ENCODE measurements at places on chromosomes 5 and 9.

GRCh38 chr9:110027671-110028081, 180.3 kb downstream of the C9orf152 start:
- no peak for DNase-seq

DNA sequence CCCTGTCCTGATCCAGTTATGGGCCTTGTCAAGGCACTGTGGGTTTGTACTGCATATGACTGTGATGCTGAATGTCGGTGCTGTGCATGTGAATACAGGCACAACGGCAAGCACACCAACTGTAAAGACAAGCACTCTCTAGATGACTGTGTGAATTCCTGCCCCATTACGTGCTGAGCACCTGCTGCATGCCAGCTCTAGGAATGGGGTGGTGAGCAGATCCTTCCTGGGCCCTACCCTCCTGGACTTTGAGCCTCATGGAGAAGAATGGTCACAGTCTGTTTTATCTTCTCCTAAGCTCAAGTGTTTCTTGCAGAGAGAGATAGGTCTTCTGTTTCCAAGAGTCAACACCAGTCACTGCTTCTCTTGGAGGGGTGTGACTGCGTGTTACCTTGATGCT, 56.0 kb upstream of the RARS1 start:
- no peak for DNase-seq

DNA sequence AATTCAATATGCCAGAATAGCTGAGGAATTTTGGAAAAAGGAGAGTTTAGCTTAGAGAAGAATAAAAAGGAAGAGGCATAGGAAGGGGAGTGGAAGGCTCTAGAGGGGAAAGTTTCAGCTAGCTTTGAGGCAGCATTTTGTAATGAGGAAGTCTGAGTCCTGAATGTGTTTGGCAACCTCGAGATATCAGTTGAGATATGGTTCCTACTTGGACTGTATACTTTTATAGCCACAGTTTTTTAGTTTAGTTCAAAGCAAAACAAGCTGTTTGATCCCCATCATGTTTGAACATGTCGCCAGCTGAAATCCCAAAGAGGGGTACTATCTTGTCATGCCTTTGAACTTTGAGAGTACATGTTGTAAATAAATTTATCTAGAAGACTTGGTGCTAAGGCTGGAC, 559.0 kb upstream of the FTMT start:
- no peak for DNase-seq

DNA sequence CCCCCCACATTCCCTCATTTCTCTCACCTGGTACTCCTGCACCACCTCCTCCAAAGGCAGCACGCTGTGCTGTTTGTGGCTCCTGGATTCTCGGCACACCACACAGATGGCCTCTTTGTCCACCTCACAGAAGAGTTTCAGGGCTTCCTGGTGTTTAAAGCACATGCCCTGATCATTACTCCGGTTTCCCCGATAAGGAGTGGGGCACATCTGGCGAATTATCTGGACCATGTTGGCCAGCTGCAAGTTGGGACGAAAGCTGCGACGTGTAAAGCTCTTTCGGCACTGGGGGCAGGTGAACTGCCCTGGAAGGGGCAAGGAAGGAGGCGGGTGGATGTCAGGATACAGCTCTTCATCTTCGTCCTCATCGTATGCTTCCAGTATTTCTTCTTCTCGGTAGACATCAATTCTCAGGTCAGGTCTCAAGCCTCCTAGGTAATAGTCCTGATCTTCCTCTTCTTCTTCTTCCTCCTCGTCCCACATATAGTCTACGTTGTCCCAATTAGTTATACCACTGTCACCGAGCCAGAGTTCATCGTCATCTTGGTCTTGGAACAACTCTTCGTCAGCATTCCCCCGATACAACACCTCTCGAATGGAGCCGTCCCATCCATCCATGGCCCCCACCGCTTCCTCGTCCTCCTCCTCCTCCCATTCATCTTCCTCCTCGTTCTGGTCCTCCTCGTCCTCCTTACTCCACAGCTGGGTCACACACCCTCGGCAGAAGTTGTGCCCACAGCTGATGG, 796 bp downstream of the TRIM52 start:
- DNase-seq: no peak

- no peak for DNase-seq
These were observed 456.5 kb downstream of the CDH18 start for GRCh38 chr5:19531374-19531952.

DNA sequence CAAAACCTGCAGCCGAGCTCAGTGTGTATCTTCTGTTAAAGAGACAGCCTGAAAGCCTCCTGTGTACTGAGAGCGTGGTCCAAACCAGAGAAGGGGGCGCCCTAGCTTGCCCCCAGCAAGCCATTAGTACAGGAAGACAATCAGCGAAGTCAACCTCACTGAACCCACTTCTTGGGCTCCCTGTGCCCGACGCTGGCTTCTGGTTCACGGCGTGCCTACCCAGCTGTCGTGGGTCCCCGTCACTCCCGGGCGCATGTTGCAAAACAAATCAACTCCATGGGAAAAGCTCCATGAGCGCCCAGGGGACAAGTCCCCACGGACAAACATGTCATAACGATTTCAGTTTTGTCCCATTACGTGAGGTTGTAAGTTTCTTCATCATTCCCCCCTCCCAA, 326.9 kb downstream of the SH3GL2 start:
- no peak for DNase-seq

- no peak for DNase-seq
These were observed 5.1 kb downstream of the POLR3G start for GRCh38 chr5:90479611-90480385.

DNA sequence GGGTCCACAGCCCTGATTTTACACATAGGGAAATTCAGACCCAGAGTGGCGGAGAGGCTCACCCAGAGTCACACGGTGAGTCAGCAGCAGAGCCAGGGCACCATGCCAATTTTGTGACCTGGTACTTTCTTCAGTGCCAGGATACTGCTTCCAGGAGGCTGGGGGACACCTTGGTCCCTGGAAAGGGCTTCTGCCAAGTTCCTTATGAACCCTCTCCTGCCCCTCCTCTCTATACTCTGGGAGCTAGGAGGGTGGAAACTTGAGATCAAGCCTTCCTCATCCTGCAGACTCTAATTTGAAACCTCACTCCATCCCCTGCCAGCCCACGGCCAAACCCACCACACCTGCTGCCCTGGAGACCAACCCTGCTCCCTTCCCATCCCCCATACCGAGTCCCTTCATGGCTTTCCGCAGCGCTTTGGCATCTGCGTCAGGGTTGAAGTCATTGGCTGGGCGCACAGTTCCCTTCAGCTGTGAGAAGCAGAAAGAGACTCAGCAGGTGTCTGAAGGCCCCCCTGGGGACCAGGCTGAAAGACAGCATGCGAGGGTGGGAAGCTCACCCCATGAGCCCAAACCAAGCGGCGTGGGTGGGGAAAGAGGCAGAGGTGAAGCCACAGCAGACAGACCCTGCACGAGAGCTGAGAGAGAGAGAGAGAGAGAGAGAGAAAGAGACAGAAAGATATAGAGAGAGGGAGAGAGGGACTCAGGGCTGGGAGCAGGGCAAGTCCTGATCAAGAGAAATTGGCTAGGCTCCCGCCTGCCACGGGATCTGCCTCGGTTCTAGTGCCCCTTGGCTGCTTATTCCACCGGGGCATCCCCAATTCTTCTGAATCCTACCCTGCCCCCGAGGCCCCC, 33.5 kb downstream of the ANXA6 start:
- no peak for DNase-seq

DNA sequence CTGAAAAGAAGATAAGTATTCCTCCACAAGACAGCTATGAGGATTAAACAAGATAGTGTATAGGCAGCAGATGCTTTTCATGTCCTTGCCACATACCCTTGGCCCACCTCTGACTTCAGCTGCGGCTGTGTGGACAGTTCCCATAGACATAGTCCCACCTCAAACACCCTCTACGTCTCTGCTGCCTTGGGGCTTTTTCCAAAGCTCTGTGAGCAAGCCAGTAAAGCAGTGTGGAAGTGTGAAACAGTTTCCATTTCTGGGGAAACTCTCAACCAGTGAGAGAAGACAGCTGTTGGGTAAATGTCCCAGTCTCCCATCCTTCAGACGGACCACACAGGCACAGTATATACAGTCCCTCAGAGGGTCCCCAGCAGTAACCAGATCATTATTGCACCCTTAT, 125.5 kb downstream of the CDK5RAP2 start:
- DNase-seq: no peak

DNA sequence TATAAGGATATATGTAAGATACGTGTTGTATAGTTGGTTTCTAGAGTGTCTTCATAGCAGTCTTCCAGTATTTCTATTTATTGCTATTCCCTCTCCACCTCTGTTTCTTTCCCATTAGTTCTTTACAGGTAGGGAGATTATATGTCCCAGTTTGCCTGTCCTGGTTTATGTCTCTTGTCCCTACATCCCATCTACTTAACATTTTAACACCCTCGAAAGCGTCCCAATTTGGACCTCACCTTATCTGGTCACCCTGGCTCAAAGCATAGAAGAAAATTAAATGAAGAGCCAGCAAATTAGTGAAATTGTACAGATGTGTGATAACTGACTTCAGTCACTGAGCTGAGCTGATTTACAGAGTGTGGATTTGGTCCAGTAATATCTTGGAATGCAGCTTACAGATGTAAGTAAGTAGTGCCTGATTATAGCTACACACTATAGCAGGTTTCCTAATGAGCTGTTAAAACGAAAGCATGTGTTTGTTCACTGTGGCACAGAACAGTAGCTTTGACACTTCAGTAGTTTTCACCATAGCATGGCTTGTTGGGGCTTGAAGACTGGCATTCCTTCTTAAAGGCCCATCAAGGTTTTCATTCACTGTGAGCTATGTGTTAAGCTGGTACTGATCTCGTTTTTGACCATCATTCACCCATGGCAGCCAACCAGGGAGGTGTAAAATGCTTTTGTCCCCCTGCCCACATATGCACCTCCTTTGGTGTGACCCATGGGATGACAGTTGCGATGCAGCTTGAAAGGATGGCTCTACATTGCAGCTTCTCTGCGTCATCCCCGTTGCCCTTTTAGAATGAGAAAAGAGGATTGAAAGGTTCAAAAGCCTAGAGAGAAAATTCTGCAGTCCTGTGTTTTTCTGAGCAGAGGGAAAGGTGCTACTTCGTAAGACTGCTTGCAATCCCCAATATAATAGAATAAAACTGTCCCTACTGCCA, 192.1 kb upstream of the DMRT1 start:
- no peak for DNase-seq

DNA sequence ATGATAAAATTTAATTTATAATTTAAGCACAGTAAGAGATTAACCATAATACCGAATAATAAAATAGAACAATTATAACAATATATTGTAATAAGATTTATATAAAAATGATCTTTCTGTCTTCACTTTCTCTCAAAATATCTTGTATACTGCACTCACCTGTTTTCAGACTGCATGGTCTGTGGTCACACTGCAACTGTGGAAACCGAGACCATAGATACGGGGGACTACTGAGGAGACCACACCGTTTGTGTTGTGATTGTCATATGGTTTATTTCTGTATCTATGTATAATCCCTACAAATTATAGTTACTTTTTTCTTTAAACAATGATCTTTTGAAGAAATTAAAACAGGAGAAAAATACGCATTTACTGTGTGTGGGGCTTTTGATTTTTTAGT, 78.8 kb upstream of the TNFAIP8 start:
- no peak for DNase-seq

- no peak for DNase-seq
These were observed 202.4 kb upstream of the ZNF618 start for GRCh38 chr9:113673726-113674125.

DNA sequence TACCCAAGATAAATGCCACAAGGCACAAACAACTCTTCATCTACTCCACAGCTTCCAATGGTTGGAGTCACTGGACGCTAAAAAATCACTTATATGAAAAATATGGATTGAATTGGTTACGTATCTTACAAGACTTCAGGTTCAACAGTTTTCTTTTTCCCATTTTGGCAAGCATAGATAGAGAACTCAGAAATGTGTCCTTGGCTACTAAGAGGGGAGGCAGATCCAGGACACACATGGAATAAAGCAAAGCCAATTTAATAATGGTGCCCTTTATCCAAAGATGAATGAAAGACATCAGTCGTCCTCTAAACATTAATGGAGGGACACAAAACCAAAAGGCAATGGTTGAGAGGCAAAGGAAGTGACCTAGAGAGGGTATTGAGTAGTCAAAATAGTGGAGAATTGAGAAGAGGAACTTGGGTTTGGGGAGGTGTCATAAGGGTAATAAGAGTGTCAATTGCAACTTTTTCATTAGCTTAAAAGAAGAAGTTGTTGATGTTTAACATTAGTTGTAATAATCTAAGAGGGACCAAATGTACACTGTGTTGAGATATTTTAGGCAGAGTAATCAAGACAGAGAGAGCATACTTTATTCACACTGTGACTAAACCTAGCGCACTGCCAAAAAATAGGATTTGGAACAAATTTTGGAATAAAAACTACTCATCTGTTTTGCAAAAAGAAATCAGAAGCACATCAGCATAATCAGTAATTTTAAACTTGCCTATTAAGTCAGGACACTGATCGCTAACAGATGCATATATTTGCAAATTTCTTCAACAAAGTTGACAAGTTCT, 308.2 kb downstream of the ARL15 start:
- no peak for DNase-seq

- no peak for DNase-seq
These were observed 12.7 kb upstream of the FCN1 start for GRCh38 chr9:134930398-134930797.

- no peak for DNase-seq
These were observed 14.6 kb downstream of the UBE2D2 start for GRCh38 chr5:139575751-139576150.

GRCh38 chr9:133916159-133916541, 76.0 kb downstream of the VAV2 start:
- no peak for DNase-seq

GRCh38 chr9:121942866-121943382, 150.2 kb downstream of the TTLL11 start:
- DNase-seq: no peak

DNA sequence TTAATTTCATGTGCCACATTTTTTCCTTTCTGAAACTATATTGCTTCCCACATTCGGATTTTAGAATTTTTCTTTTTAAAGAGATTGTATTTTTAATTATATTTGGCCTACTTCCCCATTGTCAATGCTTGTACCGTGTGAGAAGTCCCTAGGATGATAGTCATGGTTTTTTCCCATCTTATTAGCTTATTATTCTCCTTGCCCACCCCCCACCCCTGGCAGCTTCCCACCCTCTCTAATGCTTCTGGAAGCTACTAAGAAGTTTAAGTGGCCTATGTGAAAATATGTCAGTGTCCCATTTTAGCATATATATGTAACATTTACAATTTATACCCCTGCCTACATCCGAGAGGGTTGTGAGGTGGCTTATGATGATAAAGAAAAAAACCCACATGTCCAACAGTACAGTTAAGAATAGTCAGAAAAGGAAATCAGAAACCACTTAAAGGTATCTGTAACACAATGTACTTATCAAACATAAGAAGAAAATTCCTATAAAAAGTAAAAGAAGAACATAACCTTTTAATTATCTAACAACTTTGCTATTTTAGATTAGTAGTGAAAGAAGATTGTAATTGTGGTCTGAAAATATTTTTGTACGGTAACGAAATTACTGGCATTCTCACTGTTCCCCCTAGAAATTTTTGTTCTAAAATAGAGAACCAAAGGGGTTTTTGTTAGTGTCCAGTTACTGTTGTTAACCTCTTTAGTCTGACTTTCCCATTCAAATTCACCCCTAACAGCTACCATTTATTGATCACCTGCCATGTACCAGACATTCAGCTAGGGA, 62.1 kb downstream of the SLC44A1 start:
- DNase-seq: no peak

Measured in amniotic stem cell (primary cell).